Stimulated activated naive CD4-positive, alpha-beta T cell (primary cell): ENCODE measurements at places on chromosomes 4 and X.

- no peak for DNase-seq
Observed at GRCh38 chr4:15794905-15795304, 16.8 kb downstream of the CD38 start.

GRCh38 chr4:3253808-3254207 lies 4.8 kb downstream of the MSANTD1 start:
- DNase-seq: no peak

- DNase-seq: peak; percentile 16
Observed at GRCh38 chrX:129961180-129962083, 21.0 kb upstream of the BCORL1 start.

GRCh38 chr4:128684016-128684415 lies 125.5 kb upstream of the JADE1 start:
- DNase-seq: no peak

- DNase-seq: no peak
Observed at GRCh38 chr4:25884031-25884782, 21.4 kb upstream of the SEL1L3 start.

DNA sequence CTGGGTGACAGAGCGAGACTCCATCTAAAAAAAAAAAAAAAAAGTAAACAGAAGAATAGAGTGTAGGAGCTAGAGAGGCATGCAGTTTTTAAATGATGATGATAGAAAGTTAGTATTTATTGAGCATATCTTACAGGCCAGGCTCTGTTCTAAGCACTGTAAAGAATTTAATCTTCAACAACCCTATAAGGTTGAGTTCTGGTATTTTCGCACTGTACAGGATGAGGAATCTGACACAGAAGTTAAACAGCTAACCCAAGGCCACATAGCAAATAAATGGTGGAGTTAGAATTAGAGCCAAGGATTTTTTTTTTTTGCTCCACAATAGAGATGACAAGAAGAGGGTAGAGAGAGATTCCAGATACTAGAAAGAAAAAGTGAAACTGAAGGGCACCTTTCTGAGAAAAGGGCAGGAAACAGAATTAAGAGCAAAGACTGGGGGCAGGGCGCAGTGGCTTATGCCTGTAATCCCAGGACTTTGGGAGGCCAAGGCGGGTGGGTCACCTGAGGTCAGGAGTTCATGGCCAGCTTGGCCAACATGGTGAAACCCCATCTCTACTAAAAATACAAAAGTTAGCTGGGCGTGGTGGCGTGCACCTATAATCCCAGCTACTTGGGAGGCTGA lies 56.1 kb downstream of the KLHL5 start:
- DNase-seq: no peak

DNA sequence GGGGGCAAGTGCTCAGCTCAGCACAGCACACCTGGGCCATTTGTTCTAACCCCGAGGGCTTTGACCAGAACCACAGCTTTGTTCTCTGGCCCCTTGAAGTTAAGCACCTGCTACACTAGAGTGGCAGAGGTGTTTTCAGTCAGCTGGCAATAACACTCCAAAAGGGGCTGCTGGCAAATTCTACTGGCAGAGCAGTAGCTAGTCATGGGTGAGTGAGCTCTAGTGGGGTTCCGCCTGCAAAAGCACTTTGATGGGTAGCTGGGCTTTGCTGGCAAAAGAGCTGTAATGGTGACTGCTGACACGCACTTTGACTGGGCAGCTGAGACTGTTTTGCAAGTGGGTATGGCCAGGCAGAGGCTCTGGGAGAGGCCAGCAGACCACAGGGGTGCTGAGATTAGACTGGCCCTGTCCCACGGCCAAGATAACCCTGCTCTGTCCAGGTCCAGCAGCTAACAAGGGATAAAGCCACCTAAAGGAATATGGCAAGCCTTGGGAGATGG lies 65.2 kb upstream of the TENT5D start:
- DNase-seq: no peak

DNA sequence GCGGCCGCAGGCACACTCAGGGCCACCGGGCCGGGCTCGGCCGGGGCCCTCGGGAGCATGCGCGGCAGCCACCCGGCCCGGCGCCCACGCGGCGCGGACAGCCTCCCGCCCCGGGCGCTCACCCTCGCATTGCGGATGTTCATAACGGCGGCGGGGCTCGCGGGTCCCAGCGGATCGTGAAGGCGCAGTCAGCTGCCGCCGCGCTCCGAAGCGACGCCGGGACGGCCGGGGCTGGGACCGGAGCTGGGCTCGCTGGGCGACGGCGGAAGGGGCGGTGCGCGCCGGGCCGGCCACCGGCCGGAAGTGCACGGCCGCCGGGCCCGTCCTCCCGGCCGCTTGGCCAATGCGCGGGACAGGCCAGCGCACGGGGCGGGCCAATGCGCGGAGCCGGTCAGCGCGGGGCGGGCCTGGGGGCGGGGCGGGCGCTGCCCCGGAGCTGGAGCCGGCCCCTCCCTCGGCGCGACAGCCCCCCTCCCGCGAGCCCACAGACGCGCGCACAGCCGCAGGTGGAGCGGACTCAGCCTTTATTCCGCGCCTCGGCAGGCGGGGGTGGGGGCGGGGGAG lies at the start of gene NAA10:
Gene NAA10 (minus strand): TSS at position 276 of the 564 bp plus-strand sequence. CDS start 133 bp downstream, at position 143.
- no peak for DNase-seq

GRCh38 chr4:18242919-18243693 lies 221.6 kb upstream of the LCORL start:
- no peak for DNase-seq

DNA sequence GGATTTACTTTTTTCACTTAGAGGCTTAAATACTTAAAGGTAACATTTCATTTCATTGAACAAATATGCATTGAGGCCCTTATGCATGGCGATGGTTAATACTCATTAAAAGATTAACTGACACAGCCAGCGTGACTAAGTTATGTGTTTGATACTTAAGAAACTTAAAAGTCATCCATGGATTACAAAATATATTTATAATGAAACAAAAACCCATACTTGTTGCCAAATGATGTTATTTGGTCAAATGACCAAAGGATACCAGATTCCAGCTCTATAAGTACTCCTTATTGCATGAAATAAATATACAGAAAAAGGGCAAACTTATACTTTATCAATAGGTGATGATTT lies 26.7 kb downstream of the ZNF330 start:
- DNase-seq: no peak

- DNase-seq: no peak
Observed at GRCh38 chr4:183517781-183518180, 12.9 kb downstream of the ING2 start.

DNA sequence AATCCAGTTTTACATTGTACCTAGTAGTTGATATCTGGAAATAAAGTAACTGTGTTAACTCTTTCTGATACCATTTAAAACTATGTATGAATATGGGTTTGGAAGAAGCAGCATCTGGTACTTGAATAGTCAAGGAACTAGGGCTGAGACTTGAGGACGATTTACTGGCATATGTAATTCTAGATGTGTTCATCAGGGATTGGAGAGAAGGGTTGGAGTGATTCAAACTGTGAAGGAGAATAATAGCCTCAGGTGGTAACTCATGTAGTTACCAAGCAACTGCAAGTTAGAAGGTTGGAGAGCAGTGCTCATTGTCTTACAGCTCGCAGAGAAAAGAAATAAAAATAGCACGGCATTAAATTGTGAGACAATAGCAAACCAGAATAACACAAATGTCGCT lies 29.5 kb upstream of the TXLNG start:
- DNase-seq: no peak

DNA sequence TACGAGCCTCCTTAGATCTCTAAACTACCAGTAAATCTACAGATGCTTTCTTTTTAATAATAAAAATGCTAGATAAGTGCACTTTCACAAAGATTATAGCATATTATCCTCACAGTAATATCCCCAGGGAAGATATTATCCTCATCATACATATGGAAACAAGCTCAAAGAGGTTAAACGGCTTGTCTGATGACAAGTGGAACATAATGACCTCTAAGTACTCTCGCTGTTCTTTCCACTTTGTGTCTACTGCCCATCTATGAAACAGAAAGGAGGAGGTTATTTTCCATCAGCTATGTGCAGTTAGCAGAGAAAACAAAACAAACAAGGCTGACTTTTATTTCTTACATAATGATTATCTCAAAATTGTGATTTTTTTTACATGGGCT lies 42.8 kb upstream of the PRDM8 start:
- DNase-seq: no peak

GRCh38 chr4:14583752-14584151 lies 418.5 kb upstream of the CPEB2 start:
- no peak for DNase-seq

GRCh38 chr4:189988877-189989431 lies 38.1 kb downstream of the FRG2 start:
- no peak for DNase-seq

DNA sequence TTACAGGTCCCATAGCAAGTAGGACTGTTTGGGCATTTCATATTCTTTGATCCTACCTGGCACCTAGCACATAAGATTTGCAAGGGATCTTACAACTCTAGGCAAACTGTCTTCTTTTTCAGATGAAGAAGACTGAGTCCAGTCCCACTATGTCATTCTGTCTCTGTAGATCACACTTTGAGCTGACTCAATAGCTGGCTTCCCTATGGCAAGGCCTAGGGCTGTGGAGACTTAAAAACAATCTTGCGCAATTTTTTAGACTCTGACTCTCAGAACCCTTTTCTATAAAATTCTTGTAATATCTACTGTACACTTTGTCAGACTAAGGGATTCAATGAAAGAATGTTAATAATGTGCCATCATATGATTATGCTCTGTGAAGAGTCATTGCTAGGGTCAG lies 26.7 kb downstream of the OTC start:
- DNase-seq: no peak

- no peak for DNase-seq
Observed at GRCh38 chrX:150982235-150982787, 824 bp upstream of the HMGB3 start.

- DNase-seq: no peak
Observed at GRCh38 chrX:154354013-154354412, 20.4 kb downstream of the FLNA start.

- no peak for DNase-seq
Observed at GRCh38 chr4:101230801-101231426, 116.4 kb downstream of the PPP3CA start.

DNA sequence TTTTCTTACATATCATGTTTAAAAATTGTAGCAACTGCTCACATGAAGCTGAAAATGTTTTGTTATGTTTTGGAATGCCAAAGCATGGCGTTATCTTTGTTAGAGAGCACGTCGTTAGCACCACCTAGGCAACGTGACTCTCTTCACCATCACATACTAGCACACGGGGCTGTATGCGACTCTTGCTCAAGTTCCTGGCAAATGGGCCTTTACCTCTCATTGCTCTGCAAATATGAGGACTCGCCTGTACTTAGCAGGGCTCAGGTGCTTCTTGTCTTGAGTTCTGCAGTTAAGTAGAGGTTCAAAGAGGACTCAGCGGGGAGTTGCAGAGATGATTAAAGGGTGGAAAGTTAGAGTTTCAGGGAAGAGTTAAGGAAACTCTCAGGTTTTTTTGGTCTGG lies 59.4 kb downstream of the CLCN4 start:
- DNase-seq: no peak

GRCh38 chrX:20980426-20980825 lies 393.8 kb upstream of the CNKSR2 start:
- no peak for DNase-seq

DNA sequence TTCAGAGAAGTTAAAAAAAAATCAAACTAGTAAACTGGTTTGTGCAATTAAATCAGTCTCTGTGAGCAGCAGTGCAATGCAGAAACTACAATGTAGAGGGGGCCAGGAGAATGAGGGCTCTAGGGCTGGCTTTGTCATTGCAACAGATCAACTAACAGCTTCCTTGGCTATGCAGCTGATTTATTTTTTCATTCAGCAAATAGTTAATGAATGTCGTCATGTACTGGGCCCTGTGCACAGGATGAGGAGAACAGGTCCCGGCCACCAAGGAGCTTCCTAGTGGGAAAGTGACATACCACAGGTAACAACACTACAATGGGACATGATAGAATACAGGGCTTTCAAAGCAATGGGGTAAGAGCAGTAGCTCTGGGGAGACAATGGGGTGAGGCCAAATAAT lies 190.1 kb downstream of the NSUN7 start:
- DNase-seq: no peak

DNA sequence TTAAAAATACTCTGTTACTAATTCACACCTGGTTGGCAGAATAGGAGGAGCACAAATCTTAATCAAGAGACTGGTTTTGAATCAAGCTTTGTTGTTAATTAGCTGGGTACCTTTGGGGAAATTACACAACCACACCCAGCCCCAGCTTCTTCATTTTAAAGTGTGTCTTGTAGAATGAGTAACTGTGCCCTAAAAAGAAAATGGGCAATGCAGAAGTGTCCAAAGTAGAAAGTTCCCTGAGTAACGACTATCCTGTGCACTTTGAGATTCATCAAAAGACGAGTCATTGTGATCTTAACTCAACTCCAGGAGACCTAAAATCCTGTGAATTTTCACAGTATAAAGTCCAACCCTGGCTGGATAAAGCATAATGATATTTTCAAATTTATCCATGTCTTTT lies 792.3 kb upstream of the HS3ST1 start:
- no peak for DNase-seq

DNA sequence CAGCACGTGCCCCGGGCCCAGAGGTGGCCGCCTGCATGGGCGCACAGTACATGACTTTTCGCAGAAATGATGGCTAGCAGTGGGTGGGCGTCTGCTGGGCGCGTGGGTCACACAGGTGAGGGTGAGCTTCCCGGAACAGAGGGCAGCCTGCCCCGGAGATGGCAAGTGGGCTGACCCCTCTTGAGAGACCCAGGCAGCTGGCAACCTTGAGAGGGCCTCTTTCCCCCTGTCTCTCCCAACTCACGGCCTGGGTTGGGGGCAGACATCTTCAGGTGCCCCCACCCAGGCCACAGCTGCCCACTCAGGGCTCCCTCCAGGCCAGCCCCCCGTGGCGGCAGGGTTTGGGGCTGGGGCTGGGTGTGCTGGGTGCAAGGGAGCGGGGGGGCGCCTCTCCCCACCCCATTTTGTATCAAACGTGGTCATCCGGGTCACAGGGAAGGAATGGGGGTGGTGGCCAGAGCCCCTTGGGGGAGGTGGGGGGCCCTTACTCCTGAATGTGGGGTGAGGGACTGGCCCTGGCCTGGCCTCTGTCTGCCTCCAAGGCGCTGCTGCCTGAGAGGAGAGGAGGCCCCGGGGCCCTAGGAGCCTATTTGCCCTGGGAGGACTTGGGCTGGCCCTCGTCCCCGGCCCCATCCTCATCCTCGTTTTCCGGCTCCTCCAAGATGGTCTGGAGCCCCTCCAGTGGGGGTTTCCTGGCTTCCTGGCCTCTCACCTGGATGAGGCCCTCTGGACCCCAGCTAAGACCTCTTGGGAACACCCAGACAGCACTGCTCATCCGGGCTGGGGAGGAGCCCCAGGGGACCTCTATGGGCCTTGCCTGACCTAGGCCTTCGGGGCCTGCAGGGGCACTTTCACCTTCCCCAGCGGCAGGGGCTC lies 4.6 kb downstream of the PNMA6E start:
- no peak for DNase-seq

GRCh38 chrX:40105835-40106675 lies 8.3 kb upstream of the BCOR start:
- peak; percentile 58 for DNase-seq

- DNase-seq: no peak
Observed at GRCh38 chrX:154429711-154430110, 1.2 kb downstream of the ATP6AP1 start.
